Hepatocyte (in vitro differentiated cells): ENCODE measurements at places on chromosomes 4 and X.
A peak's percentile ranks its signal among the peaks of the same experiment; 100 is the strongest.

DNA sequence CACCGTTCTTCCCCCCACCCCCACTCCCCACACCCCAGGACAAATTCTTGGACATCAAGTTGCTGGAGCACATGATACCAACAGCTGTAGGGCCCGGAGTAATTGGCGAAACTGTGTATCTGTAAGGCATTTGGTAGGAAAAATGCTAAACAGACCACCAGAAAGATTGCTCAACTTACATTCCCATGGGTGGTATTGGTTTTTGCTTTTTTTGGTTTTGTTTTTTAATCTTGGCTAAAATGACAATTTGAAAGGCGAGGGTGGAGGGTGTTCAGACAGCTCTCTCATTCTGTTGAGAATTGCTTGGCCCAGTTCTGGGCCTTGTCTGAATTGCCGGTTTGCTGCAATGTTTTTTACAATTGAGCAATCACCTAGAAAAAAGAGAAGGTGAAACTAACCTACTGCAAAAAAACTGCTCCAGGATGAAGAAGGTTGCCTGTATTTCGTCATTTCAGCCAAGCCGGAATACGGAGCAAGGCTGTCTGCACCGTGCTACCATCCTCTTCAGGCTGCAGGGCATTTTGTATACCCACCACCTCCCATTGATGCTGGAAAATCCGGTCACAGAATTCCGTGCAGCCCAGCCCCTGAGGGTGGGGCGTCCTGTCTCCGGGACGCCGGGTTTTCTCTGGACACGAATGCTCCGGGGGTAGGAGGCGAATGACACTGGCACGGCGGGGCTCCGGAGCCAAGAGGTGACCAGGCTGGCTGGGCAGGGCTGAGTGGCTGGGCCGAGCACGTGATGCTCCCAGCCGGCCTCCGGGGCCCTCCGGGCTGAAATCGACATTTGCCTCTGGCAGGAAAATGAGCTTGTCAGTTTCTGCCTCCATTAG, at the start of gene CLCN4:
Gene CLCN4 (plus strand): TSS at position 777 of the 833 bp plus-strand sequence. CDS start 28,058 bp downstream, outside the sequence.
- peak; percentile 54 for DNase-seq

GRCh38 chr4:46550471-46550870, 160.5 kb upstream of the GABRA2 start:
- DNase-seq = no peak

DNA sequence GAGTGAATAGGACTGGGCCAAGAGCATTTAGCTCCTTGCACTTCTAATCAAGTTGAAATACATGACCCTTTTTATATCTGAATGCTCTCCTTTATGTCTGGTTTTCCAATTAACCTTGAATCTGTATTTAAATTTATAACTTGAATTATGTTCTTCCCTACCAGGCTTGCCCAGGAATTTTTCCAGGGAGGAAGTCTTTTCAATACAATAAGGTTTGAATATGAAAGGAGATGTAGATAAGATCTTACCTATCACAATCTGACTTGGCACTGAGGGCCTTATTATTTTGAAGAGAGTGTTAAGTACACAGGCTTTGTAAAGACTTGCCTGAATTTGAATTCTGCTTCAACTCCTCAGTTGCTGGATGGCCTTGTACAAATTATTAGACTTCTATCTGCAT, 555.7 kb downstream of the PCDH7 start:
- DNase-seq = no peak

- DNase-seq = peak; percentile 77
These were observed 2.9 kb downstream of the PAK3 start for GRCh38 chrX:111098874-111099273.

- no peak for DNase-seq
These were observed 43.2 kb downstream of the ITIH6 start for GRCh38 chrX:54754854-54755253.

GRCh38 chr4:148730082-148730640, 287.9 kb upstream of the NR3C2 start:
- DNase-seq = no peak

GRCh38 chr4:6815029-6815836, 32.7 kb downstream of the KIAA0232 start:
- no peak for DNase-seq
